ENCODE measurements at places on chromosomes 11 and 22.

- no peak for DNase-seq
Measured at GRCh38 chr11:13292970-13293369, 15.4 kb downstream of the BMAL1 start.

- DNase-seq: no peak
Measured at GRCh38 chr11:17605651-17606122, 58.6 kb downstream of the OTOG start.

DNA sequence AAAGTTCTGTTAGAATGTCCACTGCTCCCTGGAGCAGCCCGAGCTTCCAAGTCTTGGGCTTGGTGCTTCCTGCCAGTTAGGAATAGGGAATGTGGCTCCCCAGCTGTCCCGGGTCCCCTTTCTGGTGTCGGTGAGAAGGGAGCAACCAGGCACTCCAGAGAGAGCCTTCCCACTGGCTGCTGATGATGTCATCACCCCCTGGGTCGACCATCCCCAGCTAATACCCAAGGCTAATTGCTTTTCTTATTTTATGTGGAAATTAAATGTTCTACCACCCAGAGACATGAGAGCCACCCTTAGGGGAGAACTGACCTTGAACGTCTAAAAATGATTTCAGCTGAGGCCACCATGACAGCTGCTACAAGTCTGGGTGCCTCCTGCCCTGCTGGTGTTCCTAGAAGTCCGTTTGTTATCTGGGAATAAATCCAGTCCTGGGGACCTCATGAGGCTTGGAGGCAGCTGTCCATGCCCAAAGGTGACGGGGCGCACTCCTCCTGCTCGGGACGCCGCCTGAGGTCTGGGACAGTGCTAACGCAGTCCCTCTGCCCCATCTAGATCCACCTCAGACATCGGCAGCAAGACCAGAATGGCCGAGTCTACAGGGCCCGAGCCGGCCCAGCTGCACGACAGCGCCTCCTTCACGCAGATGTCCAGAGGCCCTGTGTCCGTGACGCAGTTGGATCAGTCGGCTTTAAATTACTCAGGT is 42.3 kb downstream of the C11orf91 start:
- DNase-seq: no peak

DNA sequence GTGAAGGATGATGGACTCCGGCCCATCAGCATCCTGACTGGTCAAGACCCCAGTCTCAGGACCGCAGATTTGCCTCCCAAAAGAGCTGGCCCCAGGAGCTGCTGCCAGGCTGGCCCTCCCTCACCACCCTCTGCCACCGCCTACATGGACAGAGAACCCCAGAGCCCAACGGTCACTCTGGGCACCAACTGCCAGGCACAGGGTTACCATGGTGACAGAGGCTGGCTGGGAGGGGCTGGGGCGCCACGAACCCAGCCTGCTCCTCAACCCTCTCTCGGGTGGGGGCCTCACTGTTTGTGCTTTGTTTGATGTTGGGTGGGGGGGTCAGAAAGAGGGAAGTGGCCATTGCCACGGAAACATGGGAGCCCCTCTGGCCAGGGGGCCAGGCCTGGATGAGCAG is 55.8 kb downstream of the ELFN2 start:
- no peak for DNase-seq

DNA sequence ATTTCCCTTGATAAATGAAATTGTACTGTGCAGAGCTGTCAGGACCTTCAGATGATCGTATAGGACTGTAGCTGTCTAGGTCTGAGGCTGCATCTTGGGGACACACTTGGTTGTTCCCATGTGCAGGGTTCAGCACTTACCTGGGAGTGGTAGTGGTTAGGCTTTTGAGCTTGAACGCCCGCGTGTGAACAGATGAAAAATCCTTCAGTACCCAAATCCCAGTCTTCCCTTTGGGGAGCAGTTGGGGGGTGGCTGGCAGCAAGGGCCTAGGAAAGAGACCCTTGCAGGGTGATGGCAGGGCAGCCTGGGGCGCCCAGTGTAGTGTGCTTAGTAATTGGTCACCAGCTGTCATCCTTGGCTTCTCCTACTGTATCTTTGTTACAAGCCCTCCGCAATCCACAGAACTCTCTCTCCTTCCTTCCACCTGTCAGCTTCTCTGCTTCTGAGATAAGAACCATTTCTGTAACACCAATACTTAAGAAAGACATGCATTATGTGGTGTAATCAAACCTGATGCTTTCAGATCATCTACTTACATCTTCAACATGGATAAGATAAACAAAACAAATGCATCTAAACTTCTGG is 64.6 kb downstream of the MORC2 start:
- no peak for DNase-seq
